Mesothelial cell of epicardium (in vitro differentiated cells): ENCODE measurements at places on chromosomes 4 and X.

- no peak for DNase-seq
Observed at GRCh38 chrX:132505116-132505515, 16.3 kb upstream of the MBNL3 start.

DNA sequence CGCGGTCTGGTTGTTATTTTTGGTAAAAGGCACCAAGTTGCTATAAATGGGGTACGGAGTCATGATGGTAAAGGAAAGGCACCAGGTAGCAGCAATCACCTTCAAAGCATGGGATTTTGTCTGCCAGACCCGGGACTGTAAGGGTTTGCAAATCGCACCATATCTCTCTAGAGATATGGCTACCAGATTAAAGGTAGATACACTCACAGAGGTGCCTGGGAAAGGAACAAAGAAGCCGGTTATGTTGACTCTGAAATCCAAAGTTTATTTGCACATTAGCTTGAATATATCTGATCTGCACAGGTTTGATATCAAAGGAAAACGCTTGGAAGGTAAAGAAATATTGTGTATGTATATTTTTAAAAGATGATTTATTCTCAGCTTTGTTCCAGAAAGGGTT lies 4.6 kb downstream of the CCKAR start:
- DNase-seq, result no peak

DNA sequence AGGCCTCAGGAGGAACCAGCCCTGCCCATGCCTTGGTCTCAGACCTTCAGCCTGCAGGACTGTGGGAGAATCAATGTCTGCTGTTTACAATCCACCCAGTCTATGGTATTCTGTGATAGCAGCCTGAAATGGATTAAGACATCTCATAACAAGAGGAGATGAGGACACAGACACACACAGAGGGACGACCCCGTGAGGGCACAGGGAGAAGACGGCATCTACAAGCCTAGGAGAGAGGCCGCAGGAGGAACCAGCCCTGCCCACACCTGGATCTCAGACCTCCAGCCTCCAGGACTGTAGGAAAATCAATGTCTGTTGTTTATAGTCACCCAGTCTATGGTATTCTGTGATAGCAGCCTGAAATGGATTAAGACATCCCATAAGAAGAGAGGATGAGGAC lies 3.3 kb downstream of the SLC25A6 start:
- no peak for DNase-seq

DNA sequence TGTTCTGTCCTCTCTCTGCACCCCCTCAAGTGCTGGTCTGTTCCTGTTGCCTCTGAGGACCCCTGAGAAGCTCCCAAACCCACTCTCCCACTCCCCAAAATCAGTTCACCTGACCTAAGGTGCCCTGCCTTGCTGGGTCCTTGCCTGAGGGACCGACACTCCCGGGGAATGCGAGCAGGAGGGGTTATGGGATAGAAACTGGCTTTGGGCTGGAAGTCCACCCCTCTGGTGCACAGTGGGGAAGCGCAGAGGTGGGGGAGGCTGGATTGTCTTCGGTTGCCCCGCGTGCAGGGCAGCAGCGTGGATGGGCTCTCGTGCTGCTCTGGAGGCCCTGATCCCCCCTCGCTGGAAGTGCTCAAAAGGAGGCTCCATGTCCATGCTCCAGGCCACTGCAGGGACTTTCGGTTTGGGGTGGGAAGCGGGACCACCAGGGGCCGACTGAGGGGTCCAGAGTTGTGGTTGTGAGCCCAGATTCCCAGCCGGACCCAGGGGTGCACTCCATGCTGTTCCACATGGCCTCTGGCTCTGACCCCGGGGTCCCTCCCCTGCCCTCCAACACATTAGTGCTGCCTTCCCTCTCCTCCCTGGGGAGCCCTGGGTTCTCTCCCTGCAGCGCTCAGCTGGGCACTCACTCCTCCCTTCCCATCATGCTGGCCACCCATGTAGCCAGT lies 7.6 kb downstream of the SORCS2 start:
- DNase-seq, result no peak

GRCh38 chrX:6223516-6223915 lies 5.2 kb downstream of the NLGN4X start:
- DNase-seq, result no peak

- no peak for DNase-seq
Observed at GRCh38 chr4:10491401-10491800, 34.2 kb upstream of the ZNF518B start.
